PC-3 (cell line): ENCODE measurements at places on chromosomes 5 and 9. TPM values are rescaled to one million over a fixed set of nuclear protein-coding genes. Genes with fewer than 3 reads are reported as not detected.

ZER1 gene
- total RNA-seq = 14.8 and 20.6 TPM in 2 replicates

CCL21 gene
- total RNA-seq = not detected in 2 replicates

ORM2 gene
- total RNA-seq = not detected in 2 replicates

FCN1 gene
- total RNA-seq = not detected in 2 replicates

GRCh38 chr9:69759021-69759420 is 790 bp downstream of the PTAR1 start:
- DNase-seq = no peak

- DNase-seq = peak; percentile 67
Observed at GRCh38 chr9:91682806-91683205, 259.2 kb upstream of the NFIL3 start.

- peak; percentile 70 for DNase-seq
Observed at GRCh38 chr5:55816342-55816741, 34.8 kb upstream of the IL31RA start.

DNA sequence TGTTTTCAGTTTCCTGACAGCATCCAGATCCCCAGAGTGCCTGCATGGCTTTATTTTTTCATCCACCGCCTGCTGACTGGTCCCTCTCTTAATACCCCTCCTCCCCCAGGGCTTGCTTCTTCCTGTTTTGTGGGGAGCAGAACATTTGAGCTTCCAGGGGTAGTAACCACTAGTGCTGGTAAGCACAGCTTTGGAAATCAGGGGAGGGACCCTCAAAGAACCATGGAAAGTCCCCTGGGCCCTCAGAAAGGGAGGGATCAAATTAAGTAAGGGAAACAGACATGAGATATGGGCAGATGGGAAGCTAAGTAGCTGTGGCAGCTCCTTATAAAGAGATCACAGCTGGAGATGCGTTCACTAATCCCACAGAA is 26.8 kb downstream of the GRIA1 start:
- no peak for DNase-seq

DNA sequence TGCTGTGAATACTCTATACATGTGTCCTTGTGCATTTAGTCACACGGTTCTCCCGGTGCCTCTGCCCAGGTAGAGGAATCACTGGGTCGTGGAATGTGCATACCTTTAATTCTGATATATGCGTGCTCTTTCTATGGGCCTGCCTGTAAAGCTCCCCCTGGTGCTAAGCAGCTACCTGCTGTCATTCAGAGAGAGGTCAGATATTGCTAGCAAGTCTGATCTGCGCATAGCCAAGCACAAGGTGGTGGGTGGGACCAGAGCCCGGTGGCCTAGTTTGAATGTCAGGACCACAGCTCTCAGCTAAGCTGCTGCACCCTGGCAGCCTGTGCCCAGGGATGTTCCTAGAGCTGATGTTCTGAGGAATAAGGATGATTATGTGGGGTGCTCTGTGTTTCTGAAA is 33.4 kb downstream of the TJP2 start:
- no peak for DNase-seq
